Right renal cortex interstitium (tissue), 3 donors: ENCODE measurements at places on chromosomes 2 and 18.

GRCh38 chr2:123419976-123420375, 605.1 kb upstream of the CNTNAP5 start:
- DNase-seq, result no peak

DNA sequence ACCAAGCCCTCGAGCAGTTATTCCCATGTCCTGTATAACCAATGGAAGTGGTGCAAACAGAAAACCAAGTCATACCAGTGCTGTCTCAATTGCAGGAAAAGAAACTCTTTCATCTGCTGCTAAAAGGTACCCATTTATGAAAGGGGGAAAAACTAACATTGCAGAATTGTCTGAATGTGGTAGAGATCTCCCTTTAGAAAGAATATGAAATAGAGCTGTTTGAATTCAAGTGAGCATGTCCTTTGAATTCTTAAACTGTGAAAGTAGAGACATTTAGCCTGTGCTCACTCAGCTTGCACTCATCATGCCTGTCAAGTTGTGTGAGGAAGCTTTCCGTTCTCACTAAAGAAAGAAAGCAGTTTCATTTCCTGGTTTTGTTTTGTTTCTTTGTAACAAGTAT, 87.4 kb downstream of the EML4 start:
- DNase-seq, result no peak

DNA sequence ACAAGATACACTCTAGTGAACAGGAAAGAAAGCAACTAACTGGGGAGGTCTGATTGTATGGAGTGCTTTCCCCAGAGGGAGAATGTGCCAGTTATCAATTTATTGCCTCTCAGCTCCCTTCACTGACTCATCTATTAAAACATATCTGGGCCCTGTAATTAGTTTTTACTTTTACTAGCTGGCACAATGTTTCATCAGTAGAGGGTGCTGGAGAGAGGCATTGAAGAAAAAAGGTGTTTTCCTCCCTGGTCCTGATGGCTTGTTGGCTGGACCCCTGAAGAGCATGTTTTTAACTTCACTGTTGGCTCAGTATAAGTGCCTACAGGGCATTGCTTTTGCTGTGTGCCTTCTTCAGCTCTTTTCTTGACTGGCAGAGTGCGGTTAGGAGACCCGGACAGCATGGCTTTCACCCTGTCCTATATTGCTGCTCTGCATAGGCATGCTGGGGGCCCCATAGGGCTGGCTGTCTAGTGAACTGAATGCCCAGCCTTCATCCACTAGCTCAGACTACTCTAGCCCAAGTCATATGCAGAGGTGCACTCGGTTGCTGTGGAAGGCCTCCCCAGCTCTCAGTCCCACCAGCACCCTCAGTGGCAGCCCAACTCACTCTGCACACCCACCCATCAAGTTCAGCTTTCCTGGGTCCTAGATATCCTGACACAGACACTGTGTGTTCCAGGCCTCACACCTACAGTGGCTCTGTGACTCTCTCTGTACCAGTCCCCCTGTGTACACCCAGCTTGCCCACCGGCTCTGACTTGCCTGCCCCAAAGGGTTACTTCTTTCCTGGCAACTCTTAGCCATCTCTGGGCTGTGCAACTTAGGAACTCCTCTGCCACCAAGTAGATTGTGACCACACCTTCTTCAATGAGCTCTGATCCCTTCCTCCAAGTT, 62.3 kb upstream of the ACYP2 start:
- DNase-seq, result no peak

GRCh38 chr2:239678186-239678490, 277.3 kb upstream of the HDAC4 start:
- no peak for DNase-seq

GRCh38 chr18:27685807-27686412, 491.0 kb downstream of the CDH2 start:
- DNase-seq, result no peak

DNA sequence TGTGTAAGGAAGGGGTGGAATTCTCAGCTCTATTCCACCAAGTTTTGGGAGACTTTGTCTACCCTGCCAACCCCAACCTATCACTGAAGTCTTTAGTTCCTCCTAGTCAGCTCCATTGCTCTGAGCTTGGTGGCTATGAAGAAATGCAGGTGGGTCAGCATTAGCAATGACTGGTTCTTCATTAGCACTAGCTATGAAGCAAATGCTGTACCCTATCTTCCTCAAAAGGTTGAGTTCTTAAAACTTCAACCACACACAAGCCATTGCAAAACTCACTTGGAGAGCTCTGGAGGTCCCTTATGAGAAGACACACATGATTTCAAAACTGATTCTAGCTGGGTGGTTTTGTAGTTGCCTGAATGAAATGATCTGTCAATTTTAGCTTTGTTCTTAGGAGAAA, 193.8 kb downstream of the IKZF2 start:
- no peak for DNase-seq

DNA sequence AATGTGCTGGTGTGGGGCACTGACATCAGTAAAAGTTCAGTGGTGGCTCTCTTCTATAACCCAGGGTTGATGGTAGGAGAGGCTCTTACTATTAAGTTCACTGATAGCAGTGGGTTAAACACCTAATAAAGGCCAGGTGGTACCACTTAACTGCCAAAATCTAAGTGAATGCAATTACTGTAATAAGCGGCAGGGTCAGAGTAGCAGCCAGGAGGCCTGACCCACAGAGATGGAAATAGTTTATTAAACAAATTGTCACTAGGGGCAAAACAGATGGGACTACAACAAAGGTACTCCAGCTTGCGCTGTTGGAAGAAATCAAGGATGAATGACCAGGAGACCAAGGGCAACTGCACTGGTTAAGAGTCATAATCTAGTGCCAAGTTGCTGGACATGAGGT, 26.6 kb downstream of the ZSWIM2 start:
- no peak for DNase-seq

DNA sequence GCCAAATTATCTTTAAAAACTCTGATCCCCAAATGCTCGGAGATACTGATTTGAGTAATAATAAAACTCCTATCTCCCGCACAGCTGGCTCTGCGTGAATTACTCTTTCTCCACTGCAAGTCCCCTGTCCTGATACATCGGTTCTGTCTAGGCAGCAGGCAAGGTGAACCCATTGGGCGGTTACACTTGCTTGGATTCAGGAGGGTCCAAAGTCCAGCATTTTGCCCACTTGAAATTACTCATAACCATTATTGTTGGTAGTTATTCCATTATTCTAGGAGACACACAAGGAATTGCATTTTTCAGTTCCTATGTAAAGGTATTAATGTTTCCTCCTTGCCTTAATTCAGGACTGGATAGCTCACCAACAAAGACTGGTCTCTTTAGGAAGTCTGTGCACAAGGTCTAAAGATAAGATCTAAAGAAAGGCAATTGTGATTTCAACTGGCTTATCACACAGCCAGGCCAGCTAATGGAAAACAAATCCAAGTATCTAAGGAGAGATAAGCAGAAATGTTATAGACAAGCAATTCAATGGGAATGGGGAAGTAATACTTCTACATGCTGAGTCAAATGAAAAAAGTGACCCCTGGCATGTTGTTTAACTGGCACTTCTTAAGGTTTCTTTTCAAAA, 23.2 kb upstream of the NPC1 start:
- no peak for DNase-seq

GRCh38 chr2:26175466-26176278, 2.8 kb downstream of the GAREM2 start:
- no peak for DNase-seq

GRCh38 chr18:74623047-74623816, 25.6 kb downstream of the ZNF407 start:
- DNase-seq, result no peak

- no peak for DNase-seq
Observed at GRCh38 chr18:48409591-48410094, 460 bp upstream of the ZBTB7C start.

- DNase-seq, result peak; percentile 14
Observed at GRCh38 chr2:19899985-19900930, 1.5 kb downstream of the TTC32 start.

- no peak for DNase-seq
Observed at GRCh38 chr18:36714476-36714875, 114.3 kb downstream of the TPGS2 start.

- DNase-seq, result no peak
Observed at GRCh38 chr2:195108182-195108581, 548.8 kb upstream of the SLC39A10 start.

GRCh38 chr2:224449212-224450147, 47.6 kb upstream of the FAM124B start:
- no peak for DNase-seq

- DNase-seq, result no peak
Observed at GRCh38 chr2:176652300-176653182, 383.3 kb downstream of the MTX2 start.

GRCh38 chr2:234259440-234259839, 208.9 kb downstream of the SPP2 start:
- no peak for DNase-seq

- no peak for DNase-seq
Observed at GRCh38 chr2:101900375-101900774, 91.4 kb upstream of the IL1R2 start.

DNA sequence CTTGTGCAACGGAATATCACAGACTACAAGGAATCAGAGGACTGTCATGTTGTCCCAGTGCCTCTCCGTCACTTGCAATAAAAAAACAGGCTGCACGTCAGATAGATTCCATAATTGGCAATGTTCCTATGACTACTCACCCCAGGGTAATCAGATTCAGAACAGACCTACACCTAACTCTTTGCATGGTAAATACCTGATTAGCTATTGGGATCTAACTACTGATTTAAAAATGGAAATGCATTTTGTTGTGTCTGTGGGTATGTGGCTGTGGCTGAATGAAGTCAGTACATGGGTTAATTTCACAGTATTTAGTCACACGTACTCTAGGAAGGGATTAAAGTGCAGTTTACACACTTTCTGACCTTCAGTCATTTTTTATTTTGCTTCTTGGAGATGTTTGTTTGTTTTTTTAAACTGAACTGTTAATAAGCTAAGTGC, 91.7 kb downstream of the SCN3A start:
- DNase-seq, result no peak
